Stimulated activated CD4-positive, alpha-beta T cell treated with anti-CD3 and anti-CD28 coated beads, Interleukin-2, amount 100 ng/mL, for 48 hours (primary cell): ENCODE measurements at places on chromosomes 11 and 22.

GRCh38 chr11:79512706-79513469 lies 72.1 kb upstream of the TENM4 start:
- DNase-seq = no peak

DNA sequence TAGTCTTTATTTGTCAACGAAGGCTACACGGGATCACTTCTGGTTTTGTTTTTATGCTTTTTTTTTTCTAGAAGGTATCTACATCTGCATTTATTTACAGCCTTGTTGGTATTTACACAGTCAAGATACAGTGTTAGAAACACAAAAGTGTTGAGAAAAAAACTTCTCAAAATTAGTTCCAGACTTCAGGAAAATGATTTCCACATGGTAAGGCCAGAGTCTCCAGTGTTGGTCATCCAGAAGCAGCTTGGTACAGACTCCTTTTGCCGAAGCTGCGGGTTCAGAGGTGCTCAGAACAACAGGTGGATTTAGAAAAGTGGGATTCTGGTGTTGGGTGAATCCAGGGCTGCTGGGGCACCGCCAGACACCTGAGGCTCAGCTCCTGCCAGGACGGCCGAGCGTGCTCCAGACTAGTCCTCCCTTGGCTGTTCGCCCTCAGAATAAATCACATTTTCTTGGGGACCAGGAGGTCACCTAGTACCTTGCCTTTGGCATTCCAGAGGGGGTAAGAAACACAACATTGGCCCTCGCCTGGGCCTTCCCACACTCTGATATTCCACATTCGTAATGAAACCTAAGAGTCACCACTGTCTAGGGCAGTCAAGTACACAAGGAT lies 78.7 kb upstream of the NARS2 start:
- DNase-seq = no peak

DNA sequence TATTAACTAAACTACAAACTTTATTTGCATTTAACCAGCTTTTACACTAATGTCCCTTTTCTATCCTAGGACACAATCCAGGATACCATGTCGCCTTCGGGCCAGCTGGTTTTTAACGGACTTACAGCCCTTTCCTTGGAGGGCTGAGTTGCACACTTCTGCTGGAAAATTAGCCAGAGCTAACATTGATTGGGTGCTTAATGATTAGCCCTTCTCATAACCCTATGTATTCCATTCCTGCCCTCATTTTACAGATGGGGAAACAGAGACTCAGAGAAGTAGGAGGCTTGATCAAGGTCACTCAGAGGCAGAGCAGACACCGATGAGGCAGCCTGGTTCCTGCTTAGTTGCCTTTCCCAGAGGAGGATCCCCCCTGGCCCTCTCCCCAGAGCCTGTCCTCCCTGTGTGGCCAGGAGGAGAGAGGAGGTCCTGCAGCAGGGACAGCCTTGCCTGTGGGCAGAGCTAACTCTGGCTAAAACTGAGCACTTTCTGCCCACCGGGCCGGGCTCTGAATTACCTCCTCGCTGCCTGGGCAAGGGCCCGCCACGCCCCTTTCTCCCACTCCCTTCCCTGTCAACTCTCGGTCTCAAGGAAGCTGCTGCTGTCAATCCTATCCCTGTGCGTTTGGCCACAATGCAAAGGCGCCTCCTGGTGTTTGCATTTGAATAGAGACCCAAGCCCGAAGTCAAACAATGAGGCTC lies 59.6 kb upstream of the PAX6 start:
- DNase-seq = peak; percentile 14

GRCh38 chr11:133867456-133867855 lies 22.1 kb upstream of the SPATA19 start:
- DNase-seq = no peak

GRCh38 chr11:112605093-112605666 lies 344.5 kb upstream of the PLET1 start:
- no peak for DNase-seq
